T-cell (primary cell): ENCODE measurements at places on chromosomes 11 and 22. TPM values are rescaled to one million over a fixed set of nuclear protein-coding genes. Genes with fewer than 3 reads are reported as not detected.
A peak's percentile ranks its signal among the peaks of the same experiment; 100 is the strongest.

DNA sequence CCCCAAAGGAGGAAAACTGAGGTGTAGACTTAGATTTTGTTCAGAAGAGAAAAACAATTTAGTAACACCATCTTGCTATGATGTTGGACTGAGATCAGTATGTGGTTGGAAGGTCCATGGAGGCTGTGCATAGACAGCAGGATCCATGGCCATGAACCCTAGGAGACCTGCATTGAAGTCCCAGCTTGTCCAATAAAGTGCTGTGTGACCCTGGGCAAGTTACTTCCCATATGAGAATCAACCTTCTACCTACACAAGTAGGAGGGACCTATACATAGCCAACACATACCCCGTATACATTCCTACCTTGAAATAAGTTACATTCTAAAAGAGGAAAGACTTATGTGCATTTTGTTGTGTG, 27.3 kb upstream of the ZNRF3 start:
- DNase-seq, result no peak
- no peak overlapping the region for H3K27ac ChIP-seq
- H3K27me3 ChIP-seq, result peaks cover 4% of the 10 kb centered on the region
- H3K4me1 ChIP-seq, result no peaks in the 10 kb centered on the region

DNA sequence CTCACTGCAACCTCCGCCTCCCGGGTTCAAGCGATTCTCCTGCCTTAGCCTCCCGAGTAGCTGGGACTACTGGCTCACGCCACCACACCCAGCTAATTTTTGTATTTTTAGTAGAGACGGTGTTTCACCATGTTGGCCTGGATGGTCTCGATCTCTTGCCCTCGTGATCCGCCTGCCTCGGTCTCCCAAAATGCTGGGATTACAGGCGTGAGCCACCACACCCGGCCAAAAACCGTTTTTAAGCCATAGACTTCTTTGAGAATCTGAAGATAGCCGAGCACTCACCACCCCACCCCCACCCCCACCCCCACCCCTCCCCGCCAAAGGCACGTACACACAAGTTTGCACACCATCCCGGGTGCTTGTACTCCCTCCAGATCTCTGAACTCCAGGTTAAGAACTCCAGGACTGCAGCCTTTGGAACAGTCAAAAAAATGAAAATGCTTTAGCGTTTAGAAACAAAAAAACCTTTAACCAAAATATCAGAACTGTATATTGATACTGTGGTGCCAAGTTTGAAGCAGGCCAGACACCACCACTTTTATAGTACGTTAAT, 1.5 kb downstream of the CRKL start:
- H3K27me3 ChIP-seq, result no peaks in the 10 kb centered on the region
- H3K4me1 ChIP-seq, result peaks cover 43% of the 10 kb centered on the region
- no peak overlapping the region for H3K27ac ChIP-seq
- no peak for DNase-seq
- peak overlapping the region; percentile 86 for H3K4me3 ChIP-seq

DNA sequence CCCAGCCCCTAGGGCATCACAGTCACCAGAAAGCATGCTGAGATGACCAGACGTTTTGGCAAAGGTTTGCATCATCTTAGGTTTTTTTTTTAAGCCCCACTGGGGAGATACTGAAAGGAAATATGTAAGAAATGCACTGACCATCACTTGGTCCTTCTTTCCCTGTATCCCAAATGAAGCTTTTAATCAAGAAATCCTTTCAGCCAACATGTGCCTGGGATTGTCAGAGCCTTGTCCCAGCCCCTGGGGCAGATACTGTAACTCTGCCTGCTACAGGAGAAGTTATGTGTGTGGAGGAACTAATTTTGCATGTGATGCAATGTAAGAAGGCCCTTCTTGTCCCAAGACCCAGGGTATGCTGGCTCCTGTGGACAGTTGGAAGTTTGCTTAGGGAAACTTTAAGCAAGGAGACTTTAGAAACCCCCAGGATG, 65.6 kb downstream of the PPFIBP2 start:
- H3K4me1 ChIP-seq, result peaks cover 34% of the 10 kb centered on the region
- H3K4me3 ChIP-seq, result no peak overlapping the region
- peaks cover 8% of the 10 kb centered on the region for H3K27me3 ChIP-seq

DNA sequence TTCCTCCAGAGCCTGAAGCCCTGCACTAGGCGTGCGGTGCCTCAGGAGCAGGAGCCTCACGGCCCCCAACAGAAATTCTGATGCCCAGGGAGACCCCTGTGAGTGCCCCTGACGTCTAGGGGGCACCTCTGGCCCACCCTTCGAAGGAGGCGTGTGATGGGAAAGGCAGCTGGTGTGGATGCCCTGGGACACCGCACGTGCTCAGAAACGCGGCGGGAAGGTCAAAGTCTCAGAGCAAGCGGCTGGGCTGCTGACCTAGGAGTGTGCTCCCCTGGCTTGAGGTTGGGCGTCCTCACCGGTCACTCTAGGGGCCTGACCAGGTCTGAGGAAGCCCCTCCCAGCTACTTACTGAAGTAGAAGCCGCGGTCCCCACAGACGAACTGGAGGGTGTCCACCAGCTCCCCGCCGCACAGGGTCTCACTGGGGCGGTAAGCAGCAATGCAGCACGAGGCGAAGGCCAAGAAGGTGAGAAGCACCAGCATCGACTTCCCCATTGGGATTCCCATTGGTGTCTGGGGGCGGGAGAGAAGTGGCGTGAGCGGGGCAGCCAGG, 4.1 kb downstream of the IGF2 start:
- H3K27ac ChIP-seq, result no peak overlapping the region
- H3K4me3 ChIP-seq, result no peak overlapping the region
- DNase-seq, result no peak
- no peaks in the 10 kb centered on the region for H3K4me1 ChIP-seq
- H3K27me3 ChIP-seq, result no peaks in the 10 kb centered on the region
- H3K36me3 ChIP-seq, result no peaks in the 10 kb centered on the region

- peaks cover 23% of the 10 kb centered on the region for H3K27me3 ChIP-seq
- no peak for DNase-seq
- H3K4me1 ChIP-seq, result peaks cover 11% of the 10 kb centered on the region
- no peaks in the 10 kb centered on the region for H3K36me3 ChIP-seq
- H3K4me3 ChIP-seq, result no peak overlapping the region
- no peak overlapping the region for H3K27ac ChIP-seq
These were observed 4.4 kb downstream of the GAS2 start for GRCh38 chr11:22670830-22671229.

- no peak overlapping the region for H3K4me3 ChIP-seq
- DNase-seq, result no peak
- no peaks in the 10 kb centered on the region for H3K36me3 ChIP-seq
- H3K27ac ChIP-seq, result no peak overlapping the region
- no peaks in the 10 kb centered on the region for H3K27me3 ChIP-seq
These were observed 152.4 kb upstream of the ZC3H12C start for GRCh38 chr11:109940816-109941215.

DNA sequence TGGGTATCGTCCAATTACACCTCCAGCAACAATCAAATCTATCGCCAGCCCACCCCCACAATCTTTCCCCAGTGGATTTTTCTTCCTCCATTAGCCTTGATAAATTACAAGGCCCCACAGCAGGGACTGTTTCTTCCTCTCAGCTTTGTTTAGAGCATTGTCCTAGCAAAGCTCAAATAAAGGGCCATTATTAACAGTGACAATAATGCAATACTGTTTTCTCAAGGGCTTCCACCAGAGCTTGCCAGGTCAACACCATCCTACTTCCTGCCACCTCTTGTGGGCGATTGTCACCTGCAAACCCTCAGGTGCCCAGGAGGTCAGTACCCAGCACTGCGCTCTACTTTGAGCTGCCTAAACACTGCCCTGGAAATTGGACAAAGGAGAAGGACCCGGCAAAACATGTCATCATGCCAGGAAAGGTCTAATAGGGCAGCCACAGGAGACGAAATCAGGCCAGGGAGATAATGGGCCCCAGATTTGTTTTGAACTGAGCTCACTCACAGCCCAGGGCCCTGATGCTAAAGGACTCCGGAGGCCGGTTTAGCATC, 95.2 kb downstream of the ABTB2 start:
- no peak overlapping the region for H3K4me3 ChIP-seq
- no peaks in the 10 kb centered on the region for H3K27me3 ChIP-seq
- DNase-seq, result no peak
- no peak overlapping the region for H3K27ac ChIP-seq
- H3K4me1 ChIP-seq, result peaks cover 8% of the 10 kb centered on the region
- no peaks in the 10 kb centered on the region for H3K36me3 ChIP-seq

DNA sequence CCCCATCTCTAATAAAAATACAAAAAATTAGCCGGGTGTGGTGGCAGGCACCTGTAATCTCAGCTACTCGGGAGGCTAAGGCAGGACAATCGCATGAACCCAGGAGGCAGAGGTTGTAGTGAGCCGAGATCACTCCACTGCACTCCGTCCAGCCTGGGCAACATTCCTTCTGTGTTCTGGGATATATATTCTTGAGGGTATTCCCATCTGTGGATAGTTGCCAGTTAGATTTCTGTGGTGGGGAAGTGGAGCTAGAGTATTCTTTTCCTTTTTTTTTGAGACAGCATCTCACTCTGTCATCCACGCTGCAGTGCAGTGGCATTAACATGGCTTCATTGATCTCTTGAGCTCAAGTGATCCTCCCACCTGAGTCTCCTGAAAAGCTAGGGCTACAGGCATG, 9.1 kb upstream of the ZNF74 start:
- H3K27me3 ChIP-seq, result no peaks in the 10 kb centered on the region
- H3K4me3 ChIP-seq, result no peak overlapping the region
- no peak for DNase-seq
- H3K27ac ChIP-seq, result no peak overlapping the region
- no peaks in the 10 kb centered on the region for H3K36me3 ChIP-seq
- no peaks in the 10 kb centered on the region for H3K4me1 ChIP-seq

GRCh38 chr11:8870411-8871170, 40.4 kb upstream of the AKIP1 start:
- DNase-seq, result no peak
- no peaks in the 10 kb centered on the region for H3K36me3 ChIP-seq
- H3K4me3 ChIP-seq, result no peak overlapping the region
- peaks cover 6% of the 10 kb centered on the region for H3K4me1 ChIP-seq
- H3K27me3 ChIP-seq, result peaks cover 31% of the 10 kb centered on the region

DNA sequence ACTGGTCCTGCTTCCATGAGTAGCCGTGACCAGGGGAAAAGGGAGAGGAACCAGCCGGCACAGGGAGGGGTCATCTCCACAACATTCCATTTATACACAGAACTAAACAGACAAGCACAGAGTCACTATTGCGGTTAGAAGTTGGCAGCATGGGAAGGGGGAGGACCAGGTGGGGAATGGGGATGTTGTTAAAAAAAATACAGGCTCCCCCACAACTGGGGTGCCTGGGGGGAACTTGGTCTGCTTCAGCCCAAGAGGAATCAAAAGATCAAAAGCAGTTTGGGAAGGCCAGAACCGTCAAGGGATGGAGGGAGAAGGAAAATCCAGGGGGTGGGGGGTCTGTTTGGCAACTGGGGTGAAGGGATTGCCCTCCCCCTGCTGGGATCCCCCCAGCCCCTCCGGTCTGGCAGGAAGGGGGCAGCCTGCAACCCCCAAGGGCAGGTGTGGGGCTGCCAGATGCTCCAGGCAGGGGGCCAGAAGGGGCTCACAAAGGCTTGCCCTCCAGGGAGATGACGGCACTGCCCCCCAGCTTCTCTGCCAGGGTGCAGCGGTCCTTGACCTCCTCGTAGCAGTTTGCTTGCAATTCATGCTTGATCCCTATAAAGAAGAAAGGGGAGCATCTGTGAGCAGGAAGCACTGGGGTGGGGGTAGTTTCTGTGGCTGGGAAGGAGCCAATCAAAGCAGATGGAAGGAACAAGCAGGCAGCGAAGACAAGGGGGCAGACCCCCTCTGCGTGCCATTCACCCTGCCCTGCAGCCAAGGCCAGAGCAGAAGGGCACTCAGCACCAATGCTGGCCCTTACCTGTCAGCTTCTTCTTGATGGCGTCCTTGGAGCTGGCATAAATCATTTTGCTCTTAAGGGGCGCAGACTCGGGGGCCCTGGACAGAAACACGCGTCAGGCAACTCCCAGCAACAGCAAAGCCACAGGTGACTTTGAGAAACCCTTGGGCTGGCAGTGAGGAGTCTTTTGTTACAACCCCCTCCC, 2.8 kb downstream of the CFL1 start:
- H3K27ac ChIP-seq, result no peak overlapping the region
- no peaks in the 10 kb centered on the region for H3K27me3 ChIP-seq
- no peak for DNase-seq
- H3K4me3 ChIP-seq, result no peak overlapping the region
- peaks cover 61% of the 10 kb centered on the region for H3K4me1 ChIP-seq

DNA sequence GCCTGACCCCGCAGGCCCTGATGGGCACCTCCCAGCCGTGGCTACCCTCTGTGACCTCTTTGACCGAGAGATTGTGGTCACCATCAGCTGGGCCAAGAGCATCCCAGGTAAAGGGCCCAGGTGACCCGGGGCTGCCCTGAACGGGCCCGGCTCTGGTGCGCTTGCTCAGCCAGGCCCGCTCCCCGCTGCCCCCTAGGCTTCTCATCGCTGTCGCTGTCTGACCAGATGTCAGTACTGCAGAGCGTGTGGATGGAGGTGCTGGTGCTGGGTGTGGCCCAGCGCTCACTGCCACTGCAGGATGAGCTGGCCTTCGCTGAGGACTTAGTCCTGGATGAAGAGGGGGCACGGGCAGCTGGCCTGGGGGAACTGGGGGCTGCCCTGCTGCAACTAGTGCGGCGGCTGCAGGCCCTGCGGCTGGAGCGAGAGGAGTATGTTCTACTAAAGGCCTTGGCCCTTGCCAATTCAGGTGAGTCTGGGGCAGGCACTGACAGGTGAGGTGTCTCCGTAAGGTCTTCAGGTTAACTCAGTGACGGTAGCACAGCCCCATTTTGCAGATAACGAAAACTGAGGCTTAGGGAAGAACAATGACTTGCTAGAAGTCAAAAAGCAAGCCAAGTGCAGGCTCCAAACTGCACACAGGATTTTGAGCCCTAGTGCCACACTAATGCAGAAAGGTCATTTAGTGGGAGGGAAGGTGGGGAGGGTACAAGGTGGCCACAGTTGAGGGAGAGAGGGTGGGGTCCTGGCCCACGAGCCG, 2.4 kb downstream of the TRMT112 start:
- H3K4me3 ChIP-seq, result no peak overlapping the region
- no peaks in the 10 kb centered on the region for H3K36me3 ChIP-seq
- no peak for DNase-seq
- no peak overlapping the region for H3K27ac ChIP-seq

DNA sequence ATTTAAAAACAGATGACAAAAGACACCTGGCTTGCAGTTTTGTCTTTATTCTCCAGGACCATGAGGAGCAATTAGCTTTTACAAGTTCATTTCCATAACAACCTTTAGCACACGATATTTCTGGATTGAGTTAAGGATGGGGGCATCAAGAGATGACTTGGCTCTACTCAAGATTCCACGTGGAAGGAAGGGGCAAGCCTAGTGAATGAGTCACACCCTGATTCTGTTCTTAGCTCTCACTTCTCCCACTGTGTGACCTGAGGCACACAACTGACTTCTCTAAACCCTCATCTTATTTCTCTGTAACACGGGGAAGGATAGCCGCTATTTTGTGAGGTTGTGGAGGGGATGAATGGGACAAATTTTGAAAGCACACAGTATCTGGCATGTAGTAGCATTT, 185.5 kb downstream of the KIRREL3 start:
- H3K27me3 ChIP-seq, result no peaks in the 10 kb centered on the region
- H3K27ac ChIP-seq, result no peak overlapping the region
- no peaks in the 10 kb centered on the region for H3K4me1 ChIP-seq
- H3K36me3 ChIP-seq, result no peaks in the 10 kb centered on the region
- no peak overlapping the region for H3K4me3 ChIP-seq

GRCh38 chr11:78856211-78856610, 281.5 kb upstream of the NARS2 start:
- no peak overlapping the region for H3K27ac ChIP-seq
- H3K36me3 ChIP-seq, result no peaks in the 10 kb centered on the region
- H3K4me3 ChIP-seq, result no peak overlapping the region

MYEOV gene
- 0.50 TPM for total RNA-seq

SIAE gene
- 9.7 TPM for total RNA-seq

DTX4 gene
- total RNA-seq, result 3.7 TPM

VSIG2 gene
- total RNA-seq, result 0.98 TPM

KLHL35 gene
- 1.4 TPM for total RNA-seq

ART5 gene
- not detected for total RNA-seq
